Activated gamma-delta T cell treated with Interleukin-2 at 50 U/mL for 16 hours (primary cell): ENCODE measurements at places on chromosomes 12 and 14.

DNA sequence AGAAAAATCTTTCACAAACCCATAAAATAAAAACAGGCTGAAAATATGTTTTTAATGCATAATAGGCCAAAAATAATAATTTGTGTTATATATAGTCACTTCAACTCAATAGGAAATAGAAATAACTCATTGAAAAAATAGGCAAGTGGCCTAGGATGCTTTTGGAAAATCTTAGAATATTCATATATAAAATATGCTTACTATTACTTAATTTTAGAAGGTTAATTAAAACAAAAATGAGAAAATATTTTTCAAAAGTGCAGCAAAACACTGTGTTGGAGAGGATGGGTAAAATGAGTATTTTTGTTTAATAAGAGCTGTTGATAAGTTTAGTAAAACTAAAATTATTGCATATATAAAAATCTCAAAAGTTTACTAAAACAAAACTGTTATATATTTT lies 308.0 kb upstream of the ATXN7L3B start:
- DNase-seq: no peak

GRCh38 chr12:90333939-90334338 lies 621.0 kb downstream of the CCER1 start:
- no peak for DNase-seq

GRCh38 chr14:101719045-101719645 lies 42.4 kb upstream of the PPP2R5C start:
- DNase-seq: no peak

DNA sequence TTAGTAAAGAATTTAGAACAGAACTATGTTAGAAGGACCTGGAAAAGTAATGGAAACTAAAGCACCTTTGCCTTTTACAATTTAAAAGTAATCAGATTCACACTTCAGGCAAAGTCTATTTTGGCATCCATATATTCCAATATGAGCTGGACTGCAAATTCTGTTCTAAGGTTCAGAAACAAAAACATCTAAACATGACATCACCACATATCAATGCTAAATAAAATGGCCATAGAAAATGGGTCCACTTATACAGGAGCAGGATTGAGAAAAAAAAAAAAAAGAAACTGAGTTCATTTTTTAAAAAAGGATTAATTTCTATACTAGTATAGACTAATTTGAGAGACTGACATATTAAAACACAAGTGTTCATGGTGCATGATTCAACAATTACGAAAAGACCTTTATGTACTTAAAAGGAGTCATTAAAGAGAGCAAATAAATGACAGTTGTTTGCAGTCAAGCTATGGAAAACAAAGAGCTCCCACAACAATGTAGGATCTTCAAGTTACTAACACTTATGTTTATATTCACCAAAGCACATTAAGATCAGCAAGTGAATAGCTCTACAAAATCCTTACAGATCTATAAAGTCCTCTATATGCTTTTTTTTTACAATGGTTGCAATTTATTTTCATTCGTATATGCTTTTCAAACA lies 45.7 kb downstream of the DICER1 start:
- DNase-seq: no peak

GRCh38 chr12:12178559-12178958 lies 88.3 kb downstream of the LRP6 start:
- DNase-seq: no peak
